ENCODE measurements at places on chromosomes 2 and 18.

GRCh38 chr18:11982981-11983380, 1.7 kb downstream of the IMPA2 start:
- no peak for DNase-seq

- no peak for DNase-seq
Observed at GRCh38 chr2:170932948-170933347, 3.9 kb downstream of the GORASP2 start.

DNA sequence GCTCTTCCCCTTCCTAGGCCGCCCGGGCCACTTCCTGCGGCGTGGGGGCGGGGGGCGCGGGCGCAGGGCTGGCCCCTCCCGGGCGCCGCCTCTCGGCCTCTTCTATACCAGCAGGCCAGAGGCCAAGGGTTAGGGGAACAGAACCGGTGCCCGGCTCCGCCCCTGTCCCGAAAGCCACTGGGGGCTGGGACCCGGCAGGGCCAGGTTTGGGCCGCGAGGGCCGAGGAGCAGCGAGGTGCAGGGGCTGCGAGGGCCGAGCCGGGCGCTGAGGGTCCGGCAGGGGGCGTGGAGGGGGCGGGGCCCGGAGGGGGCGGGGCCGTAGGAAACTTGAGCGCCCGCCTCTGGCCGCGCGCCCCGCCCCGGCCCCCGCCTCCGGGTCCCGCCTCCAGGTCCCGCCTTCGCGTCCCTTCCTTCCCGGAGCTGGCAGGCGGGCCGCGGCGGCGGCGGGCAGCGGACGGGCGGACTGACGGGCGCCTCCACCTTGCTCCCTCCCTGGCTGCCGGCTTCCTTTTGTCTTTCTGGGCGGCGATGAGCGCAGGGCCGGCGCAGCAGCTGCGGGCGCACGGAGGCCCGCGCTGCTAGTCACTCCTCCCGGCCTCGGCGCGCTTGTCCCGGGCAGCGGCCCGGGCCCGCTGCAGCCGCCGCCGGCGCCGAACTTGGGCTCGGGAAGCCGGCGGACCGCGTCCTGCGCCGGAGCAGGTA, at the start of gene HPCAL1:
Gene HPCAL1, plus strand, starts transcription at position 426 of the 702 bp plus-strand sequence. CDS start 116,854 bp downstream, outside the sequence.
- DNase-seq, result peak; percentile 84

DNA sequence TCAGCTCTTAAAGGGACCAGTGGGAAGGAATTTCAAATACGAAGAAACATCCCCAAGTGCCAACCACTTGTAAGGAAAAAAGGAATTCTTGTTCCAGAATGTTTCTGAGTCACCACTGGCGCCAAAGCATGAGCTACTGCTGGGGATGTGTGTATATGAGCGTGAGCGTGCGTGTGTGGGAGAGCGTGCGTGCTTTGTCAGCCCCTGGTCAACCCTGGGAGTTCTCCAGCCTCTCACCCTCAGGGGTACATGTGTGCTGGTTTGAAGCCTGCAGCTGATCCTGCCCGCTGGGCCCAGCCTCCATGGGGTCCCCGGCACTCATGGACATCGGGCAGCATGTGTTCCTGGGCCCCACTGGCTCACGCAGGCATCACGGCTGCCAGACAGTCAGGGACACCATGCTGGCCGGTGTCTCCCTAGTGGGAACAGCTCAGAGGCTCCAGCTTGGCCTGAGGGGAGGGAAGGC, 17.1 kb downstream of the HS6ST1 start:
- DNase-seq, result no peak

DNA sequence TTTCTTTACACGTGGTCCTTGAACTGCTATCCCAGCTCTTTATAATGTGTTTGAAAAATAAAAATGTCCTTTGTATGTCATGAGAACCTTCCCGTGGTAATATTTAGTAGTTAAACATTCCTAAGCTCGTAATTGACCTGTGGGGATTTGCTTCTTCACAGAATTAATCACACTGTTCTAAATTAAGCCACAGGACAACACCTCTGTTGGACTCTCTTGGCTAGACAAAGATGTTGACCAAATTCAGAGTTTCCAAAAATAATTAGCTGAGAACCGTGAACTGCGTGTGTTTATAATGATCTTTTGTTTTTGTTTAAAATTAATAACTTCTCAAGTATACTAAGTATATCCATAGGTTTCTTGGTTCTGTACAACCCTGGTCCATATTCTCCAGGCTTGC, 146.1 kb downstream of the GBX2 start:
- DNase-seq, result no peak

DNA sequence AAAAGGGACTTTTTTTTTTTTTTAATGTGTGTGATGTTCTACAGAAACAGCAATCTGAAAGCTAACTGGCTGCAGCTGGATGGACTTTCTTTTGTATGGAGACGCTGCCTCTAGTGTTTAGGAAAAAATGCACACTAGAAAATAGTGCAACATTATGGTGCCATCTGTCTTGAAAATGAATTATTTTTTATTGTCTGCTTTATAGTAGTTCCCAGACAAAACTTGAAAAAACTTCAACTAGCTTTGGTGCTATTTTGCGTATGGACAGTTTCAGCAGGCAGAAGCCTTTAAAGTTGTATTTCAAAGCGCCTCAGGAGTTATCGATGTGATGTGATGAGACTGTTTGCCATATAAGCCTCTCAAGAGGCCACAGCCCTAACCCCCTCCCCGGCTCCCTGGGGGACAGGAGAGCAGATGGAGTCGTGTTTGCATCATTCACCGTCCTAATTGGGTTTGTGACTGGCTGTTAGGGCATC, 86.9 kb downstream of the LTBP1 start:
- no peak for DNase-seq

- DNase-seq, result no peak
Observed at GRCh38 chr2:149806651-149807050, 219.1 kb upstream of the MMADHC start.

- DNase-seq, result no peak
Observed at GRCh38 chr2:238457927-238458324, 31.2 kb downstream of the ASB1 start.

- DNase-seq, result peak; percentile 61
Observed at GRCh38 chr2:201254081-201254730, 6.1 kb upstream of the CASP8 start.

- no peak for DNase-seq
Observed at GRCh38 chr2:164538240-164538866, 82.9 kb downstream of the GRB14 start.

GRCh38 chr2:119311371-119311770, 55.3 kb downstream of the C2orf76 start:
- no peak for DNase-seq

GRCh38 chr2:101619191-101619591, 78.3 kb upstream of the MAP4K4 start:
- DNase-seq, result no peak

- peak; percentile 8 for DNase-seq
Observed at GRCh38 chr2:181581534-181581933, 75.4 kb downstream of the CERKL start.

DNA sequence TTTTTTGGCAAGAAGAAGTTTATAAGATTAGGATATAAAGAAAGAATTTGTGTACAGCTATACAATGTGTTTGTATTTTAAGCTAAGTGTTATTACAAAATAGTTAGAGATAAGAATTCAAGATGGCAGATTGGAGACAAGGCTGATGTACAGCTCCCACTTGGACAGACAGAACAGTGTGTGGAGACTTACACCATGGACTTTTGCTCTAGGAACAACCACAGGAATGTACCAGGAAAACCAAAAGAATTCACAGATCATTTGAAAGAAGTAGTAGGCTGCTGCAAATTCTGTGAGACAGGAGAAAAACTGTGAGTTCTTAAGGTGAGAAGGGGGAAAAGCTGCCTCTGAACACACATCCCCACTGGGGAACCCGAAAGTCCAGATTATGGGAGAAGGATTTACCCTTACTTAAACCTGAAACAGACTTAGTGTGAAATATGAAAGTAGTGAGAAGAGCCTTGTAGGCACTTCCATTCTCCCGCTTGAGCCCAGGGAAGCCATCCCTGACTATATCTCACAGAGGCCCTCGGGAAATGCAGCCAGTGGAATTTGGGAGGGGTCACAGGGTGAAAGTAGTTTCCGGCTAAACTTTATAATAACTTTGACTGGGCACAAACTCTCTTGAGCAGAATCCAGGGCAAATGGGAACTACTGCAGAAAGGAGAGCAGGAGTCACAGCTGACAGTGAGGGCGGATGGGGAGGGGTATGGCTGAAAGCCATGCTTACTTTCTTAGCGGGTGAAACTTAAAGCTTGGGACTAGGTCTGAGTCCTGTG, 11.6 kb upstream of the RPRD1A start:
- no peak for DNase-seq

DNA sequence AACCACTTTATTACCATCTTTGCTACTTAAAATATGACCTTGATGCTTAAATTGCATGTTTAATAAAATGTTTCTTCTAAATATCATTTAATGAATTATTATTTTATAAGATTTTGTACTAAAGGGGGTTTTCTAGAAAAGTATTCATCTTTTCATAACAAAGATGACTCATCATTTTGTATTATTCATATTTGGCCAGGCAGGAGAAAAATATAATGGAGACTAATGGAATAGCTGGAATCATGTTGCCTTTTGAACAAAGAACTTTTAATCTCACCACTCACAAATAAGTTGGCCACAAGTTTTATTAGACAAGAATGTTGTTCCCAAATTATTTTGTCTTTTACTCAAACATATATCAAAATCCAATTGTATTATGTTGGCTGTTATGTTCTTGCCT, 882.4 kb downstream of the DSC3 start:
- no peak for DNase-seq

- DNase-seq, result no peak
Observed at GRCh38 chr2:86256300-86256699, 57.0 kb downstream of the MRPL35 start.

- no peak for DNase-seq
Observed at GRCh38 chr2:62370321-62371250, 135.4 kb downstream of the TMEM17 start.

GRCh38 chr18:60911504-60911903, 421.7 kb upstream of the CDH20 start:
- DNase-seq, result no peak

DNA sequence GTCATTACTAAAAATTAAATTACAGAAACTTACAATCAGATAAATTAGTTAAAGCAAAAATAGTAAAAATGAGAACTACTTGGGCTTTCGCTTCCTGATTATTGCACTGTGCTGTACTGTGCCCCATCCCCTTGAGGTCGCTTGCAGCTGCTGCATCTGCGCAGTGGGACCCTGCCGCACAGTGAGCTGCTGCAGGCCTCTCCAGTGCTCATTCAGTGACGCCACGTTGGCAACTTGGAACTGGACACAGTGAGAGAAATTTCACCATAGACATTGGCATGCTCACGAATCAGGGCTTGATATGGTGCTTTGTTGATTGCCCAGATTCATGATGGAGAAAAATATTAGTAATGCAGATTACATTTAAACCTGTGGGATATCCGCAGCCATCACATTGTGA, 290.8 kb upstream of the MYT1L start:
- no peak for DNase-seq

DNA sequence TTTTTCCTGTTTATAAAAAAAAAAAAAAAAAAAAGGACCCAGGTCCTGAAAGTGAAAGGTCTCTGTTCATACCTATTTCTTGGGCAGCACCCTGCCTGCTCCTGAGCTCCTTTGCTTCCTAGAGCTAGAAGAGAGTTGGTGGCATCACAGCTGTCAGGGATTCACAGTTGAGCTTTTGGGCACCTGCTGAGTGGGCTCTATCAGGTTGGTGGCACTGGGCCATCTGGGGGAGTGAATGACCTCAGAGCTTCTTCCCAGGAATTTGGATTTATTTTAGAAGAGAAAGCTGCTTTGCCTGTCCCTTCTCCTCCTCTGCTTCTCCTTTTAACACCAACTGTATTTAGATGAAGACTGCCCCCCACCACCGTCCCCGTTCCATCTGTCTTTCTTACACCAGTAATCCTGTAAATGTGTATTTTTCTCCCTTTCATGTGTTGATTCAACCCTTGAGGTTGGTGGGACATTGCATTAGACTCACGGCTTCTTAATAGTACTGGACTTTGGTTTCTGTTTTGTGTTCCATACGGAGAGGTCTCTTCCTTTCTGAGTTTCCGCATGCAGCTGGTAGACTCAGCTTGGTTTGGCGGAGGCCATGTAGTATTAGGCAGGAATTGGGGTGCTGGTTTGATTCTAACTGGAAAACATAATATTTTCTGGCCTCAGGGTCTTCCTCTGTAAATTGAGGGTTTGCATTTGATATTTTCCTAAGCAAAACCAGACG, 7.6 kb upstream of the MGAT5 start:
- DNase-seq, result no peak

DNA sequence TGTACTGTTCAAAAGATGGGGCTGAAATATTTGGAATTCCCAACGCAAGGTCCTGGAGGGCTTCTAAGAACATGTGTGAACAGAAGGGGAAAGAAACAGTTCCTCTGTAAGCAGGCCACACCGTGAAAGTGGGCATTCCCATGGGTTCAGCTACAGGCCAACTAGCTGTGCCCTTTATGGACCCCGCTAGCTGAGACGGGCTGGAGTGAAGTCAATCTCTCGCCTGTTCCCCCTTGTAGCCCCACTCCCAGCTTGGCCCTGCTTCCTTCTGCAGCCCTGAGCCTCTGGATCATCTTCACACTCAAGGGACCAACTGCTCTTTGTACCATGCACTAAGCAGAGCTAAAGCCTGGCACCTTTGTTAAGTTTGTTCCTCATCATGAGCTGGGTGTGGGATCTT, 55.4 kb downstream of the POLR1A start:
- no peak for DNase-seq

- no peak for DNase-seq
Observed at GRCh38 chr2:55011831-55012671, 38.2 kb downstream of the RTN4 start.

- no peak for DNase-seq
Observed at GRCh38 chr2:201496785-201497184, 45.2 kb downstream of the STRADB start.

GRCh38 chr2:206424134-206424533, 19.2 kb upstream of the ADAM23 start:
- DNase-seq, result no peak

GRCh38 chr2:10732924-10733565, 11.6 kb downstream of the ATP6V1C2 start:
- DNase-seq, result no peak

DNA sequence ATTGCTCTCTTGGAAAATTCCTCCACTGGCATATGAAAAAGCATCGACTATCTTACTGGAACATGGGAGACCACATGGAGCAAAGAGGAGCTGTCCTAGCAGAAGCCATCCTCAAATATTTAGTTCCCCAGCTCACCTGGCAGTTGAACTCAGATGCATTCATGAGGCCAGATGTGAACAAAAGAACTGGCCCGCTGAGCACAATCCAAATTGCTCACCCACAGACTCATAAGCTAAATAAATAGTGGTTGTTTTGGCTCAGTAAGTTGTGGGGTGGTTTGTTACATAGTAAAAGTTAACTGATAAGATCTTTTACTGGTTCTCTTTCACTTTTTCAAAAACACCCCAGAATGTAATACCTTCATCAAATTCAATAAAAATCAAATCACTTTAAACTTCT, 108.6 kb upstream of the CWC22 start:
- no peak for DNase-seq

GRCh38 chr2:225566798-225567197, 167.3 kb downstream of the NYAP2 start:
- DNase-seq, result no peak

GRCh38 chr2:118849226-118850167, 2.0 kb upstream of the EN1 start:
- DNase-seq, result no peak

GRCh38 chr2:54403512-54404238, 52.5 kb upstream of the SPTBN1 start:
- DNase-seq, result no peak

Data from activated naive CD4-positive, alpha-beta T cell treated with anti-CD3 and anti-CD28 coated beads for 36 hours (primary cell).